Articular chondrocyte of knee joint (primary cell): ENCODE measurements at places on chromosomes 1 and 21. TPM values are rescaled to one million over a fixed set of nuclear protein-coding genes. Genes with fewer than 3 reads are reported as not detected.

The AADACL4 gene
- total RNA-seq, result not detected in 2 replicates

The CCDC190 gene
- total RNA-seq, result 0.32 TPM in 1 of 2 replicates, not detected in the other

The GJA9 gene
- total RNA-seq, result 0.13 and 0.22 TPM in 2 replicates

The ADGRL4 gene
- 0.52 and 0.65 TPM in 2 replicates for total RNA-seq

The LCE6A gene
- not detected in 2 replicates for total RNA-seq

The RGL1 gene
- 22.3 and 39.1 TPM in 2 replicates for total RNA-seq

The S100A4 gene
- 164 and 276 TPM in 2 replicates for total RNA-seq

The MYCL gene
- total RNA-seq, result 0.22 and 0.65 TPM in 2 replicates

The FOXD2 gene
- 3.5 and 4.4 TPM in 2 replicates for total RNA-seq

The CYP4Z1 gene
- under 0.01 TPM in 1 of 2 replicates, not detected in the other for total RNA-seq

The CHI3L2 gene
- 86.8 and 128 TPM in 2 replicates for total RNA-seq

The MUL1 gene
- total RNA-seq, result 29.8 and 35.8 TPM in 2 replicates

The DESI2 gene
- total RNA-seq, result 79.2 and 84.0 TPM in 2 replicates

The KRTAP11-1 gene
- total RNA-seq, result not detected in 2 replicates

The SPRR2A gene
- total RNA-seq, result not detected in 2 replicates

The TMEM35B gene
- total RNA-seq, result 38.0 and 43.1 TPM in 2 replicates

The PCSK9 gene
- 0.26 and 0.86 TPM in 2 replicates for total RNA-seq

The SLC44A5 gene
- total RNA-seq, result 0.39 and 0.43 TPM in 2 replicates

The CLCNKB gene
- total RNA-seq, result 0.54 and 0.78 TPM in 2 replicates

The TRMT13 gene
- 18.2 and 21.5 TPM in 2 replicates for total RNA-seq

The RGS13 gene
- total RNA-seq, result not detected in 2 replicates

The FTCD gene
- 0.11 TPM in 1 of 2 replicates, not detected in the other for total RNA-seq

The NTRK1 gene
- 0.11 TPM in 1 of 2 replicates, not detected in the other for total RNA-seq

The KISS1 gene
- total RNA-seq, result not detected in 2 replicates

The SYNC gene
- 111 and 116 TPM in 2 replicates for total RNA-seq

The LCE1D gene
- not detected in 2 replicates for total RNA-seq

The B3GALT2 gene
- total RNA-seq, result 0.13 TPM in 1 of 2 replicates, not detected in the other

The APOBEC4 gene
- not detected in 2 replicates for total RNA-seq
